Fibroblast of skin of scalp (primary cell): ENCODE measurements at places on chromosomes 1 and 21.

DNA sequence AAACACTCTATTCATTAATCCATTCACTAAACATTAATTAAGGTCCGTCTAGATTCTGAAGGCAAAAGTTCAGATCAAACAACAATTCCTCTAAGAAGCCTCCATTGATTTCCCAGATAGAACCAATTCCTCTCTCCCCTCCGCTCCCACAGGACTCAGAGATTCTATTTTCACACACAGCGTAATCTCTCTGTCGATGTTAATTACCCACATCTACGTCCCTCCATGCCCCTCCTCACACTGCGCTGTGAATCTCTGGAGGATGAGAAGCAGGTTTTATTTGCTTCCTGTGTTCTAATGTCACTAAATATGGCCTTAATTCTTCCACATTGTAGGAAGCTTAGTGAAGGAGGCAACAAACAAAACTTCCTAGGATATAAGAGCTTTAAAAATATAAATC is 306.7 kb downstream of the DSCAM start:
- no peak for DNase-seq

DNA sequence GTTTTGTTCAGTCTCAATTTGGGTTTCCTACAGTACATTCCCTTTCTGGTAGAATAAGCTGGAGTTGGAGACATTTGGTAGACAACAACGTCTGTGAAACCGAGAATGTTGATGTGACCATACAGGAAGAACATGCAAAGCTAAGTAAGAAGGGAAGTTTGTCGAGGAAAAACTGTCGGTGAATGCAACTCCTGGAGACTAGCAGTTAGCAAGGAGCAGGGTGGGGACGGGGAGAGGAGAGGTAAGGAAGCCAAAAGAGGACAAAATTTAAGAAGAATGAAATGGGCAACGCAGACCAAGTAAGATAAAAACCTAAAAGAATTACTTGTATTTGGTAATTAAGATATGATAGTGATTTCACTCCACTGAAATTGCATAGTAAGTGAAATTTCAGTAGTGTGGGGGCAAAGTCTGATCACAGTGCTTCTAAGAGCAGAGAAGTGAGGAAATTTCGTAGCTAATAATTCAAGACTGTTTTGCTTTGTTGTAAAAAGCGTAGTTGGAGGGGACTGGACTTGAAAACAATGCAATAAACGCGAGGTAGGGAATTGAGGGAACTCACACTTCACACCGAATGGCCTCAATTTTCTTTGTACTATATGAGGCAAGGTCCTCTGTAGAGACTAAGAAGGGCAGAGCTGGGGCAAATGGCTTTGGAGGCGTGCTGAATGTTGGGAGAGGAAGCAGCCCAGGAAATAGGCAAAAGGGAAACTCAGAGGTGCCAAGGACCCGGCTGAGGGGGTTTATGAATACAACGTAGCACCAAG is 787 bp upstream of the GIPC2 start:
- DNase-seq = no peak

DNA sequence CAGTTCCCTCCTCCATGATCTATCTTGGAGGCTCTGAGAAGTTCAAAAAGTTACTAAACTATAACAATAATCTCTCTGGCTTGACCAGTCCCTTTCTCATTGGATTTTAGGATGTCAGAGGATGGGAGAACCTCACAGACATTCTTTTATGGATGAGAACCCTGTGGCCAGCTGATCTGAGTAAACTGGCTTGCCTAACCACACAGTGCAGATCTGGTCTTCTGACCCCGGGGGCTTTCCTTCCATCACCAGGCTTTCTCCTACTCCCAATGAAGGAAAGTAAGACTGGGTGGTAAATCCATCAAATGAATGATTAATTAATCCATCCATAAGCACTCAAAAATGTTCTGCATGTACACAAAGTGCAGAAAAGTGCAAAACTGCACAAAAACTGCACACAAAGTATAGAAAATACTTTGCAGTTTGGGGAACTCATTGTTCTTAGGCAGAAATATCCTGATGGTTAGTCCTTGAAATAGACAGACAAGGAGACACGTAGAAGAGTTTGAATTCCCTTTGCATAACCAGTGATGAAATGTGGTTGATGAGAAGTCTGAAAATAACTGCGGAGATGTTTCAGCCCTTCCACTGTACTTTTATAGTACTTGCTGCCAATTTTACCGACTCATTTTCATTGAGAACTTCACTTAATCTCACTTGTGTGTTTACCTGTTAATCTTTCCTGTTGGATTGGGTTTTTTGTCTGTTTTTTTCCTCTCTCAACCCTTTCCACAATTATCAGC is 2.5 kb upstream of the F3 start:
- peak; percentile 62 for DNase-seq

DNA sequence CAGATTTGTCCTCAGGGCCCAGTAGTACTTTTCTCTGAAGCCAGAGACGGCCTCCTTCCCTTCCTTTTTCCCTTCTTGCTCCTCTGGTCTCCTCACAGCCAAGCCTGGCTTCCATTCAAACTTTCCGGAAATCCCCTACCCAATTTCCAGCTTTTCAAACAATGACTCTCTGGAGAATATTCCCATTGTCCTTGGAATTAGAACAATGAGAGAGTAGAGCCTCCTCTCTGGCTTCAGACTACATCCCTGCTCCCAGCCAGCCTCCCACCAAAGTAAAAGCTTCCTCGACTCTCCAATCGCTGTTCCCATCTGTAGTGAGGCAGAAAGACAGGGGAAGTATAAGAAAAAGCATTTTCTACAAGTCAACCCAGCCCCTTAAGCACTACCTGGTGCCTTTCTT is 77.7 kb upstream of the SOX13 start:
- no peak for DNase-seq

GRCh38 chr1:30270461-30270860 is 452.9 kb downstream of the MATN1 start:
- DNase-seq = no peak

GRCh38 chr1:240833075-240833474 is 221.1 kb upstream of the GREM2 start:
- DNase-seq = no peak

GRCh38 chr1:24316645-24317044 is 2.5 kb upstream of the GRHL3 start:
- DNase-seq = no peak

DNA sequence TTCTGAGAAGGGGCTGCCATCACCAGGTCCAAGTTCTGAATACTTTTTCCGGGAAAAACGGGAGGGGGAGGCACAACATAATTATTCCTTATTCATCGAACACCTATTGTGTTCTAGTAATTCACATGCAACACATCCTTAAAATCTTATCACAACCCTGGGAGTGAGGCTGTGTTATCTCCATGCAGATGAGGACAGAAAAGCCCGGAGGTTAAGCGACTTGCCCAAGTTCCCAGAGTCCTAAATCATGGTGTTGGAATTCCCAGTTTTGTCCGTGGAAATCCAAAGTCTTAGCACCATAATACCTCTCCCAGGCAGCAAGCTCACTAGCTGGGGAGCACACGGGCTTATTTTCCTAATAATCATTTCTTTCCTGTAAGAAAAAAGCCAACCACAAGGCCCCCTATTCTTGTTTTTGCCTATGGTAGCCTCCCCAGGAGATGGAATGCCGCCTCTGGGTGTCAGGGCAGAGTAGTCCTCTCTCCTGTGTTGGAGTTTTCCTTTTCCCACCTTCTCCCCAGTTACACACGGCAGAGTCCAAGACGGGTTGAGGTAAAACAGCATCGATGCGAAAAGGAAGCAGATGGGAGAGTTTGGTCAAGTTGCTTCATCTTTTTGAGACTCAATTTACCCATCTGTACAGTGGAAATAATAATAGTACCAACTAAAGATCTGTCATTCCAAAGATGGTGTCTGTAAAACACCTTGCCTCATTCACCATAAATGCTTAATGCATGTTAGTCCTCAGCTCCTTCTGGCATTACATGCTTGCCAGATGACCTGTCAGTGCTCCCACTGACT is 228.0 kb upstream of the TMEM51 start:
- no peak for DNase-seq

- no peak for DNase-seq
These were observed 40.0 kb downstream of the LHX8 start for GRCh38 chr1:75174031-75174760.

- DNase-seq = no peak
These were observed 220.1 kb upstream of the VAMP3 start for GRCh38 chr1:7550981-7551380.

- peak; percentile 78 for DNase-seq
These were observed 148.7 kb downstream of the ZZZ3 start for GRCh38 chr1:77533660-77534305.
